ENCODE measurements at places on chromosomes 1 and 21.

GRCh38 chr1:44860891-44861425, 17.9 kb upstream of the PTCH2 start:
- ATAC-seq: no peak

DNA sequence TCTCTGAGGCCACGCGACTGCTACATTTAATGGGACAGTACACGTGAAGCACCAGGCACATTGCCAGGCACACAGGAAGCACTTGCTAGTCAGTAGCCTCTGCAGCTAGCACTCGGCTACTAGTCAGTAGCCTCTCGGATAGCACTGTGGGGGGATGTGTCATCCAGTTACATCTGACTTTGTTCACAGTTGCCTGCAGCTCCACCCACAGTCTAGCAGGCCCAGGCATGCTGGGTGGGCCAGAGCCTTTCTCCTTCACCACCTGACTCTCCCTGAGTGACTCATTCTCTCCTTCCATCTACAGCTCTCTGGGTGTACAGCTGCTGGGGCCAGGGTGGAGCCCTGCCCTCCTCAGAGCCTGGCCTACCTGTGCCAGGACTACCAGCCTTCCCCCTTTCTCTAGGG, 51.5 kb downstream of the PTPRF start:
- peak; percentile 59 for ATAC-seq

DNA sequence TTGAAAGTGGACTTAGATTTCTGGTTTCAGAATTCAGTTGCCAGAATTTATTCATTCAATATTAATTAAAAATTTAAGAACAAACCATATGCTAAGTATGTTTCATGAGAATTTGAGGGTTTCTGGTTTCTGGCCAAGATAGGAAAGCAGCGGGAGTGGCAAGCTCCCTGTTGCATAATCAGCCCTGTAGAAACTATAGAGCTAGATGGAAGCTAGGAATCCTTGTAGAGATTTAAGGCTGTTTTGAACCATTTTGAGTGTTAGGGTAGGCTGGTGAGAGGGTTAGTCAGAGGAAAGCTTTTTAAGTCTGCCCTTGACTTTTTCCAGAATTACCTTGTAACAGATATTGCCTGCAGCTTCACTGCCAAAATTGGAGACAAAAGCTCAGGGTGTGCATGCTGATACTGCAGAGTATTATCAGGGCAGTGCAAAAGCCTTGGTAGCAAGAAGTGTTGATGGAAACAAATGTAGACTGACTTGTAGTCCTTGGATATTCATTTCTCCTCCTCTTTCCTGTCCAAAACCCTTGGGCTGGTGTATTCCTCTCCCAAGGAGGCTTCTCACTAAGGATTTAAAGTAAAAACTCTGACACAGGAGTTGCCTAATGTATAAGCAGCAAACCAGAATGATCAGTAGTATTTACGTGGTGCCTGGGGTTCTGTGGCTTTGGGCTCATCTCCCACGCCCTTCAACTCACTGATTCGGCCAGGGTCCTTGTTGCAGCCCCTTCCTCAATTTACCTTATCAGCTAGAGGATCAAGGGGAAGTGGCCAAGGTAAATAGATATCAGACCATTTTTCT, 12.6 kb upstream of the GIPC2 start:
- ATAC-seq: no peak

DNA sequence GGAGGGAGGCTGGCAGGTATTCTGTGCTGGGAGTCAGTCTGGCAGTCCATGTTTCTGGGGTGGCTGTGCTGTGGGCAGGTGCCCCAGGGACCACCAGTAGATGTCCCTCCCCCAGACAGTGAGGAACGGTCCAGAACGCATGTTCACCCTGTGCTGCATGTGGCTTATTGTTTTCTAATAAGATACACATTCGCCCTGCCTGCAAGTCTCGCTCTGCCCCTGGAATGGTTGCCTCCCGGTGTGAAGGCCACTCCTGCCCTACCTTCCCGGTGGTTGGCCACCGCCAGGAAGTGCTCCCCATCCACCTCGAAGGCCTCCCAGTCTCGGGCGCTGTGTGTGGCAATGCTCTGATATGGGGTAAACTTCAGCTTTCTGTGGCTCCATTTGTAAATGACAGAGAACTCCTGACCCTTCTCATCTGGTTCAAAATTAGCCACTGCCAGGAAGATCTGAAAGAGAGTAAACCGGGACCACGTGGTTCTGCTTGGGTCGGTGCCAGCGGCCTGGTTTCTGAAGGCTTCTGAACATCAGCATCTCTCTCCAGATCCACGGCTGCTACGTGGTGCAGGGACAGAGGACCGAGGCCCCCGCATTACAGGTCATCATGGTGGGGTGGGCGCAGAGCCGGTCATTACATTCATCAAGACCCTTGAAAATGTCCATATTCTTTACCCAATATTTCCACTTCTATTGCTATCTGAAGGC, 14.5 kb downstream of the KRTAP10-1 start:
- no peak for ATAC-seq

GRCh38 chr1:193457676-193458075, 271.3 kb upstream of the B3GALT2 start:
- ATAC-seq: no peak

DNA sequence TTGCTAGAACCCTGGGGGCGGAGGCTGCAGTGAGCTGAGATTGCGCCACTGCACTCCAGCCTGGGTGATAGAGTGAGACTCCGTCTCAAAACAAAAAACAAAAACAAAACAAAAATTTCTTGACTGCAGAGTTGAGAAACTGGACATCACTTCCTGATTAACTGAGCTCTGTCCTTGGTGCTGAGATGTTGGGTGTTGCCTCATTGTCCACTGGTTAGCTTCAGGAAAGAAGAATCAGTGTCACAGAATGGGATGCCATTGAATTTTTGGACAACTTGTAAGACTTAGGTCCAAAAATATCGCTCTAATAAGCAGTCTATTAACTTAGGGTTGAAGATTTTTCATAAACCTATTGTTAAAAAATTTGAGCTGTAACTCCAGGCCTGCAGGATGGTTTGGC, 23.8 kb upstream of the KCNA10 start:
- no peak for ATAC-seq

DNA sequence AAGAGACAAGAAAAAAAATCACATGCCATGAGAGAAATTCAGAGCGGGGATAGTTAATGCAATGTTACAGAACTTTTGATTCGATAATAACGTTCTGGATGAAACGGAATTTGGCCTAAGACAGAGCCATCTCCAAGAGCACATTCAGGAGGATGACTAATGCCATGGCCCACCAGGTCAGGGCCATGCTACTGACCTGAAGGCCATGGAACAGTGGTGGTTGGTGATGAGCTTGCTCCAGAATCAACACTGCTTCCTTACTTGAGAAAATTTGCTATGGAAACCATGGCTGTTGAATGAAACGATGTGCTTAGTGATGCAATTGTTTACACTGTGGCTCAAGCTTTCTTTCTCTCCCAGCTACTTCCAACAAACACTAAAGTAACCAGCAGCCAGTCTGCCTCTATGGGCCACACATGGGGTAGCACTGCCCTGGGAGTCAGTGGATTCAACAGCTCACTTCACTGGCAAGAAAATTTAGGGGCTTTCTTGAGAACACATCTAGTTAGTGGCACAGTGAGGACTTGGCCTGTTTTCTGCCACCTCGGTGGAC, 299.1 kb downstream of the PCP4 start:
- ATAC-seq: no peak

DNA sequence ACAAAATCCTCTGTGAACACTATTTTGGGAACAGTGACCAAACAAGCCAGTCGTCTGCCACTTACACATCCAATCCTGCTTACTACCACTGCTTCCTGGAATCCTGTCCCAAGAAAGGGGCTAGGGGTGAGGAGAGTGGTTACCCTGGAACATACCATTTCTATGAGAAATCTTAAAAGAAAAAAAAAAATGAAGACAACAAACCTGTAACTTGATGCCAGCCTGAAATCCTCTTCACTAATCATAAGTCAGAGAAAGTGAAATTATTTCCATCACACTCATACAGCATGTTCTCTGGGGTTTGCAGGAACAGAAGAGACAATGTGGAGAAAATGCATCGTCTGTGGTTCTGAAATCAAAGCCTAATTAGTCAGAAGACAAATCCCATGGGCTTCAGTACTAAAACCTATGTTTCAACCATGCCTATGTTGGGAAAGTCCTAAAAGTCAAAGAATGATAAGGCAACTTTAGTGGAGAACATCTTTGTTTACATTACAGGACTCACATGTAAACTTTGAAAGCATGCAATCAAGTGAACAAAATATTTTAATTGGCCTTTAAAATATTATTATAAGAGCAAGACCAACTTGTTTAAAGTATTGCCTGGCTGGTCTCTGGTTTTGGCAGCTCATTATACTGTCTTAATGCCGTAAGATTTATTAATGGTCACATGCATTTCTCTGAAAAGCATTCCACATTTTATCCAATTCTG, 220.7 kb downstream of the LTN1 start:
- ATAC-seq: peak; percentile 76

DNA sequence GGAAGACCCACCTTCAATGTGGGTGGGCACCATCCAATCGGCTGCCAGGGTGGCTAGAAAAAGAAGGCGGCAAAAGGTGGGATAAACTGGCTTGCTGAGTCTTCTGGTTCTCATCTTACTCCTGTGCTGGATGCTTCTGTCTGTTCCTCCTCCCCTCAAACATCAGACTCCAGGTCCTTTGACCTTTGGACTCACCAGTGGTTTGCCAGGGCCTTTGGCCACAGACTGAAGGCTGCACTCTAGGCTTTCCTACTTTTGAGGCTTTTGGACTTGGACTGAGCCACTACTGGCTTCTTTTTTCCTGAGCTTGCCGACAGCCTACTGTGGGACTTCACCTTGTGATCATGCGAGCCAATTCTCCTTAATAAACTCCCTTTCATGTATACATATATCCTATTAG, 55.9 kb downstream of the VCAM1 start:
- ATAC-seq: no peak

- no peak for ATAC-seq
Measured at GRCh38 chr1:100583827-100584226, 45.9 kb downstream of the GPR88 start.

- no peak for ATAC-seq
Measured at GRCh38 chr1:160066829-160067745, 2.9 kb downstream of the KCNJ10 start.

DNA sequence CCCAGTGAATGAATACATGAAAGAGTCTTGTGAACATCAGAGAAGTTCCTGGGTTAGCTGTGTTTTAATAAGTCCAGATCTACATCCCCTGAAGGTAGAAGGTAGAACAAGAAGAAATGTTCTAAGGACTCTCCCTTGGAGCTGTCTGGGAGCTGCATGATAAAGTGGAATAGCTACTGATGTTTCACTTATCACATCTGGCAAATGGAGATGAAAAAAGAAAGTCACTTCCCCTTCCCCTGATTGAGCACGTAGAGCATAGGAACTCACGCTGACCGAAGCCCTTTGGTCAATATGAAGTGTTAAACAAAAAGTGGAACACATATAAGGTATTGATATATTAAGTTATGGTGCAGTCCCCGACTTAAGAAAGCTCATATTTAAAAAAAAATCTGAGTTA, 53.2 kb upstream of the PARP1 start:
- no peak for ATAC-seq

DNA sequence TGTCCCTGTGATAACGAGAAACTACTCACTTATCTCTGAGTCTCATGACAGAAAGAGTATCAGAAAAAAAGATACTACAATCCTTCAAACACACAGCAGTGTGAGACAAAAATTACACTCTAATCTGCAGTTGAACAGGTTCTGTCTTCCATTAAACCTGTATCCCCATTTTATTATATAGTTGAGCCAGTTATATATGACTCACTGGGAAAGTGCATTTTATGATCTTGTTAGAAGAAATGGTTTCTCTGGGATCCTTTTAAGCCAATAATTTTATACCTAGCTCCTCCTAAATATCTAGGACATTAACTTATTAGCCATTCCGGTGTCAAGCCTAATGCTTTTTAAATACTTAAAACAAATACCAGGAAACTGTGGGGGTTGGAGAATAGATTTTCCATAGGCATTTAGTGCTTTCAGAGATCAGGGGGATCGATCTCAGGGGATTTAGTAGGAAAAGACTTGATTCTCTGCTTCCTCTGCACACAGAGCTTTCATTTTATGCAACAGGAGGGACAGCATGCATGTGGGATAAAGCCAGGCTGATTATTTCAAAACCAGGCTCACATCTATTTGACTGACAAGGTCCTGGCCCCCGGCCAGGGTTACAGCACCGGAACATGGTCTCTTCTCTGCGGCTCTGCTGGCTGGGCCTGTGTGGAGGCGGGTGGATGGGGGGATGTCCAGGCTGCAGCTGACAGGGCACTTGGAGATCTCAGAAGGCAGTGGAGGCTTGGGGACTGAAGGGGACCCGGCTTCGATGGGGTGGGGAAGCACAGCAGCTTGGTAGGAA, 310.6 kb downstream of the DISC1 start:
- peak; percentile 37 for ATAC-seq

- ATAC-seq: no peak
Measured at GRCh38 chr1:145837656-145838055, 7.8 kb upstream of the NUDT17 start.

DNA sequence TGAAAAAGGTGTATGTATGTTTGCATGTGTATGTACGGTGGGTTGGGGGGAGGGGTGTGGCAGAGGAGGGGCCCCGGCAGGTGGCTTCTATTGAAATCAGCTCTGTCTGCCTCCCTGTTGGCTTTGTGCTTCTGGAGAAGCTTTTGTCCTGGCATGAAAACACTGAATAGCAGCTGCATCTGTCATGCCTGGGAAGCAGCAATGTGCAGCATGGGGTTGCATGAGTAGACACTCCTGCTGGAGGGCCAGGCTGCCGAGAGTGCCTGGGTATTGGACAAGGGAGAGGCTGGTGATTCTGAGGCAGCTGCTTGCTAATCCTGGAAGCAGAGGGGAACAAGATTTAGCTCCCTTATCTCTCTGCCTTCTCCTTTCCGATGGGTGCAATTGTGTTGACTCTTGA, 20.5 kb downstream of the MAPKAPK2 start:
- ATAC-seq: peak; percentile 47

DNA sequence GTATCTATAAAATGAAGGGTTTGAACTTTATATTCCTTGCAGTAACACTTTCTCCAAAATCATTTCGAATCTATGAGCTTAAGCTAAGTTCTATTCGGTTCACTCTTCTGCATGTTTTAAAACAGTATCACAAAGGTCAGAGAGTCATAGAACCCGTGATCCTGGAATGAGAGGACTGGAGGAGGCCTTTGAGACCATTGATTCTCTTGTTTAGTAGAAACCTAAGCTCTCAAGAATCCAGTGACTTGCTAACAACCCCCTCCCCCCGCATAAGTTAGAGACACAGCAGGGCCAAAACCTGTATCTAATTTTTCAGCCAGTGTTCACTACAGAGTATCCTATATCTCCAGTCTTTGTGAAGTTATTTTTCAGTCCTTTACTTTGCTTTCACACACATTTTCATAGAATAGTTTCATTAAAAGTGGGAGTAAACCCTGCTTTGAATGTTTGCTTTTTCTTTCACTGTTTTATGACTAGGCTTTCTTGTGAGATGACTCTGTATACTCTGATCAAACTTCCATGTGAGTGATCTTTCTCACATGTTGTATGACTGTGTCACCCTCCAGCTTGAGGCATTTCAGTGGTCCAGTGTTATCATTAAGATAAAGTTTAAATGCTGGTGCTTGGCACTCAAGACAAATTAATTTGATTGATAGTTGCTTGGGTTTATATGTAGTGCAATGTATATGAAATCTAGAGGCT, 275.4 kb upstream of the SGIP1 start:
- ATAC-seq: no peak

- no peak for ATAC-seq
Measured at GRCh38 chr1:247487057-247487456, 29.2 kb upstream of the OR2B11 start.

- peak; percentile 50 for ATAC-seq
Measured at GRCh38 chr21:33403128-33403785, at the start of gene IFNGR2. Gene IFNGR2 (plus strand): TSS chr21:33403413. CDS start chr21:33403544, 131 bp downstream.

- no peak for ATAC-seq
Measured at GRCh38 chr21:34205811-34206571, 132.6 kb downstream of the MRPS6 start.

Data from gastroesophageal sphincter (tissue), 4 donors.